Mucosa of descending colon (tissue), 3 donors: ENCODE measurements at places on chromosomes 4 and X.

GRCh38 chrX:9114245-9114644, 80.3 kb upstream of the FAM9B start:
- no peak for DNase-seq

DNA sequence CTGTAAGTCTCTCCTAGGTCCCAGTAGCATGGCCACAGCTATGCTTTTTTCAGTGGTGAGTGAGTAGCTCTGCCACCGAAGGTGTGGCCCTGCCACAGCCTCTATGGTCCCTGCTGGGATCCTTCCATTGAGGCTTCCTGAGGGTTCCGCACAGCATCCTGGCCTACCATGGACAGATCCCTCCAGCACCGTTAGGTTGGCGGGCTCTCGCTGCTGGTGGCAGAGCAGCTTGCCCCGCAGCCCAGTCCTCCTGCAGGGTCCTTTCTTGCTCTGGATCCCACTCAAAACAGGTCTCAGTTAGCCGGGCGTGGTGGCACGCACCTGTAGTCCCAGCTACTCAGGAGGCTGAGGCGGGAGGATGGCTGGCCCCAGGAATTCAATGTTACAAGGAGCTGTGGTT, 2.4 kb upstream of the PDZD4 start:
- DNase-seq = no peak

- no peak for DNase-seq
Measured at GRCh38 chr4:161061046-161061445, 1102.8 kb downstream of the FSTL5 start.

DNA sequence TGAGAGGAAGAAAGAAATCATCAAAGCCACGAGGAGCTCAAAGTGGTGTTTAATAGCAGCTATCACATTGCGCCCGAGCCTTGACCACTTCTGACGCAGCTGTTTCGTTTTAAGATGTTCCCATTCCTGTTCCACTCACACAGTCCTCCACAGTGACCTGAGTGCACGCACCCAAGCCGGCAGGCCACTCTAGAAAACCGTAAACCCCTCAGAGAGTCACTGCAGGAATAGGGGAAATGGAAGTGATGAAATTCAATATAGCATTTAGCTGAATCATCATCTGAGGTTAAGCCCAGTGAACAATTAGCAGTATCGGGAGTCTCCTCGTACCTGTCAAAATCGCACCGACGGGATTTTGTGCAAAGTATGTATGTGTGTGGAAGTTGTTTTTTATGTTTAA, 17.9 kb upstream of the HAND2 start:
- no peak for DNase-seq

DNA sequence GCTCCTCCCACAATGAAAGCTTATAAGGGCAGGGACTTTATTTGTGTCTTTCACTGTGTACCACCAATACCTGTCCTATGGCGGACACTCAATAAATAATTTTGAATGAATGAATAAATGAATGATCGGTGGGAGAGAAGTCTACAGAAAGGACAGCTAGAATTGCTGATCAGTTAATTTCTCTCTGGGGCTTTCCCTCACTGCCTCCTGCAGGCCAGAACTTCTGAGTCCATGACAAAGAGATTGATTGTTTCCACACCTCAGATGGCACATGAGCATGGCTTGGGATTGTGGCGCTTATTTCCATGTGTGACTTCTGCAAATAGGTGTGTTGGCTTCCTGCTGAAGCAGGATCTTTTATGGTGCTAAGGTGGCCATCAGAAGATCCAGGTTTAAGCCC, 6.3 kb downstream of the FAM47E start:
- no peak for DNase-seq

DNA sequence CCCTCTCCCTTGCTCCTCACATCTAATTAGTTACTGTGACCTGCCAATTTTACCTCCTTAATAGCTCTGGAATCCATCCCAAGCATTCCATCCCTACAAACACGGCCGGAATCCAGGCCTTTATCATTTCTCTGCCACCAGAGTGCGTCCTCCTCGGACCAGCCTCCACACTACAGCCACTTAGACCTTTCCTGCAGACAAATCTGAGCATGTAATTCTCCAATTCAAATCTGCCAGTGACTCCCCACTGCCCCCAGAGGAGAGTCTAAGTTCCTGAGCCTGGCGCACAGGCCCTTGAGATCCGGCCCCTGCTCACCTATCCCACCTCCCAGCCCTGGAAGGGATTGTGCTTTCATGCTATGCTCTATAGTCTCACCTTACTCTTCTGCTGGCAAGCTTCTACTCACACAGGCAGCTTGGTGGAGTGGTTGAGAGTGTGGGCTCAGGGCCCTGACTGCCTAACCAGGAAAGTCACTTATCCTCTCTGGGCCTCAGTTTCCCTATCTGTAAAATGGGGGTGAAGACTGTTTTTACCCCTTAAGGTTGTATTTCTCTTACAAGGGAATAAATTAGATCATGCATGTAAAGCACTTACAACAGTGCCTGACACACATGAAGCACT, 31.2 kb downstream of the PJA1 start:
- no peak for DNase-seq

- no peak for DNase-seq
Measured at GRCh38 chr4:128068918-128069317, 7.8 kb downstream of the LARP1B start.
